ENCODE measurements at places on chromosomes 2 and 18.

DNA sequence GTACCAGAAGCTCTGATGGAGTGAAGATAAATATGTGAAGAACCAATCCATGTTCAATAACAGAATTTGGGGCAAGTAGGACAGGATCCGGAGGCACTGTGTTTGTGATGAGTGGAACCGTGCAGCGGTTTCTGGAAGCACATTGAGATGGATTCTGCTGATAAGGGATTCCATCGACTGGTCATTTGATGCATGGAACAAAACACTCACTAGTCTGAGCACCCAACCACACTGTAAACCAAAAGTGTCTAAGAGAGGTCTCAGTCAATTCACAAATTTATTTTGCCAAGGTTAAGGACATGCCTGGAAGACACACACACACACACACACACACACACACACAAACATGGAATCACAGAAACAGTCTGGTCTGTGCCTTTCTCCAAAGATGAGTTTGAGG, 459.5 kb downstream of the FBXO15 start:
- DNase-seq, result no peak

- no peak for DNase-seq
Measured at GRCh38 chr2:150878356-150878755, 383.3 kb downstream of the RBM43 start.

DNA sequence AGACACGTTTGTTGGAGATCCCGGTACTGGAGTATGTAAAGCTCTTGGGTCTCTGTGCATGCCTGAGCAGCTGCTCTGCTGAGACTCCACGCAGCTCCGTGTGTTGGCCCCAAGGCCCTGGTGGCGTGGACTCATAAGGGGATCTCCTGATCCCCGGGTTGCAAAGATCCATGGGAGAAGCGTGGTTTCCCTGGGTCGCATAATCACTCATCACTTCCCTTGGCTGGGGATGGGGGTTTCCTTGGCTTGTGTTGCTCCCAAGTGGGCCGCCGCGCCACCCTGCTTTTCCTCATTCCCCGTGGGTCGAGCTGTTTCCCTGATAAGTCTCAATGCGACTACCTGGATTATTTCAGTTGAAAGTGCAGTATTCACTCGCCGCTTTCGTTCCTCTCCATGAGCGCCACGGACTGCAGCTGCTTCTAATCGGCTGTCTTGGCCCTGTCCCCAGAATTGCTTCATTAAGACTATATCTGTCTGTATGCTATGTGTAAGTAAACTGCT, 76.0 kb downstream of the EPC2 start:
- DNase-seq, result no peak

DNA sequence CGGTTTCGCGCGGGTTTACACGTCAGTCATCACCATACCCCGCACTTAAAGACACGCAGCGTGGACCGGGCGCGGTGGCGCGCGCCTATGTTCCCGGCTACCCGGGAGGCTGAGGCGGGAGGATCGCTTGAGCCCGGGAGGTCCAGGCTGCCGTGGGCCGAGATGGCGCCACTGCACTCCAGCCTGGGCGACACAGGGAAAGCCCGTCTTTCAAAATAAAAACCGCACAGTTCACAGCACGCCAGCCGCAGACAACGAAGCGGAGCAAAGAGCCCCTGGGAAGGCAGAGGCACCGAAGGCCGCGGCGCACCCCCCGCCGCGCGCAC, 328 bp downstream of the DTYMK start:
- DNase-seq, result no peak

GRCh38 chr2:73984203-73984921, at the start of gene TET3:
TSS of gene TET3 (plus strand) at chr2:73984910. CDS start at chr2:73986404, 1,494 bp downstream.
- peak; percentile 59 for DNase-seq

DNA sequence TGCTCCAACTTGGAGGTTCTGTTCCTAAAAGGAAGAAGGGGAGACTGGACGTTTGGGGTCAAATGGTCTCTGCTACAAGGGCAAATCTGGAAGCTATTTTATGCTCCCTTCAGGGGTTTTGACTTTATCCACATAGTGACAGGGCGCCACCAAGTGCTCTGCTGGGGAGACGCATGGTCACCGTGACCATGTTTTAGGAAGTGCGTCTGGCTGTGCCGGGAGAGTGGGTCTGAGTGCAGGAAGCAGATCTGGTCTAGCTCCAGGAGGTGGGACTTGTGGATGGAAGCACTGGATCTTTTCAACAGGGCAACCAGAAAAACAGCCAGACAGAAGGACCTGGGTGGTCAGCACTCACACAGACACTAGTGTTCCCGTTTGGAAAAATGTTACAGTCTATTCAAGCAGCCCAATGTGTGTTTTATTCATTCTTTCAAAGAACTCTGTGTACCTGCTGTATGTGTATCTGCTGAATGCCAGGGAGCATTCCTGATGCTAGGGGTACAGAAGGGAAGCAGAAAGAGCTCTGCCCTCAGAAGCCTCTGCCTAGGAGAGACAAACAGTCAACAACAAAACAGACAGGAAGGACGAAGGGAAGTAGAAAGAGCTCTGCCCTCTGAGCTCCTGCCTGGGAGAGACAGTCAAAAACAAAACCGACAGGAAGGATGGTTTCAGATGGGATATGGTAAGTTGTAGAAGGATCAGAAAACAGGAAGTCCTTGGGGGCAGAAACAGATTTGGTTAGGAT, 14.3 kb downstream of the IMPA2 start:
- peak; percentile 54 for DNase-seq
